WERI-Rb-1 (cell line): ENCODE measurements at places on chromosomes 12 and 14.

- no peak for DNase-seq
These were observed 17.4 kb downstream of the TMPO start for GRCh38 chr12:98532687-98533304.

DNA sequence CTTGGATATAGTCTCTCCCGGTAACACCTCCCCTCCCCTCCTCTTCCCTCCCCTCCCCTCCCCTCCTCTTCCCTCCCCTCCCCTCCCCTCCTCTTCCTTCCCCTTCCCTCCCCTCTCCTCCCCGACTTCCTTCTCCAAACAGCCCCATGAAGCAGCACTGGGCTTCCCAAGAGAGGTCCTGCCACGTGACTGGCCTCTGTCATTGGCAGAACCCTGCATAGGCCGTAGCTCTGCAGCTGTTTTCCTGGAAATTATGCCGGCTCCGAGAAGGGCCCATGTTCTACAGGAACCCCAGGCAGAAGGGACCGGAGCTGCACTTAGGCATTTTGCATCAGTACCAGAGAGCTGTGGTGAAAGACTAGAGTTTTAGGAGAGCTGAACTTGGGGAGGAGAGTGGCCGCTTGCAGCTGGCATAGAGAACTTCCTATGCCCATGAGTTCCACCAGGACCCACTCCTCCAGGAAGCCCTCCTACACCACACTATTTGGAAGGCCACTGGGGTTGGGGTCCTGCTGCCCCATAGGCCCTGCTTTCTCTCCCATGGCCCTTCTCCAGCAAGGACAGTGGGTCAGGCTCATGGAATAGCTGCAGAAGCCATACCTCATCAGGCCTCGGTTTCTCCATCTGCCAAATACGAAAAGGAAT lies 5.1 kb upstream of the TNFAIP2 start:
- DNase-seq: no peak

DNA sequence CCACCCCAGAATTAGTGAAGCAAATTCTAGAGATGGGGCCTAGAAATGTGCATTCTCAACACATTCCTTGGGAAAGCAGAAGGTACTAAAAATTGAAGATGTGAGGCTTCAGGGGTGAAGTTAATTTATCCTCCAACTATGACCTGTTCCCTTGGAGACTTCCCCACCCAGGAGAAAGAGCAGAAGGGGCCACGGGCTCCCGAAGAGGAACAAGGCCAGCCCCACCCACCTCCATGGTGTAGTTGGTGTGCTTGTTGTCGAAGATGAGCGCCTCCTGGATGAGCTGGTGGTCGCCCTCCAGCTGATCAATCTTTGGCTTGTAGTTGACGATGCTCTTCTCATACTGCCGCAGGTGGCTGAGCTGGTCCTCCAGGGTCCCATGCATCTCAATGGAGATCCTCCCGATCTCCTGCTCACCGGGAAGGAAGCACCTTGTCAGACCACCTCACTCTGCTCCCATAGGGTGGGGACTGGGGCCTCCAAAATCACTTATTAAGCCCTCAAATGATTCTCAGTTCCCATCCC lies 87.8 kb upstream of the ZFP36L1 start:
- DNase-seq: no peak

- no peak for DNase-seq
These were observed 541.9 kb upstream of the SEL1L start for GRCh38 chr14:82075566-82075965.

DNA sequence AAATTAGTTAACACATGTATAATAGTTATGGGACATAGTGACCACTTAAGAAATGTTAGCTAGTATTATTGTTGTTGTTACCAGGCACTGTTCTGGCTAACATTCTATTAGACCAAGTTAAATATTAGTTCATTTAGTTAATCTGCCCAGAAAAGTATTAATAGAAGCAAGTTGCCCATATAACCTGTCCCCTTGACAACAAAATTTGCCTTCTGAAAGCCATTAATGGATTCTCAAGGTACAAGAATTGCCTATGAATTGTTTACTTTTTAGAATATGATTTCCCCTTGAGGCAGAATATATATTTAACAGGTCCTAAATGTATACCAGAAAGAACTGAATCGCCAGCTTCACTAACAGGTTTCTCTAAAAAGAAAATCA lies 167.3 kb upstream of the TMCC3 start:
- no peak for DNase-seq

DNA sequence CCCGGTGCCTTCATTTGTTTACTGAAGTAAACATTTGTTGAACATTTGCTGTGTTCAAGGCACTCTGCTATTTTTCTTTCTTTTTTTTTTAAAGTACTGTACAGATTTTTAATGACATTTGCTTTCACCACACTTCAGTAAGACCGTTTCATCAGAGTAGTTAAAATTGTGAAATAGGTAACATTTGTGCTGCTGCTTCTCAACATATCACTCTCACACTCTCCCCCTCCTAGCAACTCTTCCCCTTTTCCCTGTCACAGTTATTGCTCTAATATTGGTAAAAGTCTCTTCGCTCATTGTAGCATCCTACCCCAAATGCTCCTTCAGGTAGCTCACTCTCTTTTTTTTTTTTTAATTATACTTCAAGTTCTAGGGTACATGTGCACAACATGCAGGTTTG lies 49.6 kb downstream of the SRGAP1 start:
- no peak for DNase-seq

- no peak for DNase-seq
These were observed 136.0 kb downstream of the CRADD start for GRCh38 chr12:93813186-93813585.
